ENCODE measurements at places on chromosomes 5 and 9.

- DNase-seq, result no peak
These were observed 19.5 kb upstream of the ALDH1B1 start for GRCh38 chr9:38372762-38373619.

GRCh38 chr9:6188466-6188865 lies 27.1 kb upstream of the IL33 start:
- DNase-seq, result no peak

GRCh38 chr5:169911448-169912212 lies 68.7 kb downstream of the INSYN2B start:
- DNase-seq, result no peak

GRCh38 chr9:122119166-122119521 lies 26.0 kb upstream of the TTLL11 start:
- no peak for DNase-seq

GRCh38 chr5:164497311-164498064 lies 992.1 kb downstream of the MAT2B start:
- no peak for DNase-seq

GRCh38 chr5:134555890-134556311 lies 30.4 kb downstream of the JADE2 start:
- peak; percentile 61 for DNase-seq

DNA sequence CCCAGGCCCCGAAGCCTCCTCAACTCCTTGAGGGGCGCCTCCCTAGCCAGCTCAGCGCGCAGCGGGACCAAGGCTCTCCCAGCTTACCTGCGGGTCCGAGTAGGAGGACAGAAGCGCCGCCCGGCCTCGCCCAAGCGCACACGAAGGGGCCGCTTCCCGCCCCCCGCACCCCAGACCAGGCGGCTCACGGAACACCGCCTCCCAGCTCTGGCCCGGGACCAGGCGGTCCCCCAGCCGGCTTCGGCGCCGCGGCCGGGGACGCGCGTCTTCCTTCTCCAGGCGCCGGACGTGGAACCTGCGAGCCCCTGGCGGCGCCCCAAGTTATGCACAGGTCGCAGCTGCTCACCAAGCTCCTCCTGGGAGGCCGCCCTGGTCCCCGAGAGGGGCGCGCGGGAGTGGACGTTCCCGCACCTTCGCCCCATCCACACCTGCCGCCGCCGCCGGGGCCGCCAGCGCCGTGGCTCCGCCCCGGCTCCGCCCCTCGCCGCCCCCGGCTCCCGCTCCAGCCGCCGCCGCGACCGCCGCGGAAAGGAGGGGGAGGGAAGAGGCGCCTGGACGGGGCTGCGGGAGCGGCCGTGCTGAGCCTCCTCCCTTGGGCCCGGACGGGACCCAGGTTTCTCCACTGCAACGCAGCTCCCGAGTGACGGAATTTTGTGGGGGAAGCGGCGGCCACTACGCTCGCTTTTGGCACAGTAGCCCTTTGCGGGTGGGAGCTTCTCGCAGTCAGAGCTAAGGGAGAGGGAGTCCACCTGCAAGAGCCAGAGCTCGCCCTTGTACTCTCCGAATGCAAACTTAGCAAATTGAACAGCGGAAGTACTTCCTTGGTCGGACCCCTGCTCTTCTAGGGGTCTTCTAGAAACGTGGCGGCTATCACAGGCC lies 77.5 kb upstream of the IFNE start:
- DNase-seq, result peak; percentile 17

GRCh38 chr9:96232164-96232538 lies 69.8 kb downstream of the HSD17B3 start:
- no peak for DNase-seq

GRCh38 chr9:114214686-114215414 lies 59.5 kb downstream of the COL27A1 start:
- no peak for DNase-seq

DNA sequence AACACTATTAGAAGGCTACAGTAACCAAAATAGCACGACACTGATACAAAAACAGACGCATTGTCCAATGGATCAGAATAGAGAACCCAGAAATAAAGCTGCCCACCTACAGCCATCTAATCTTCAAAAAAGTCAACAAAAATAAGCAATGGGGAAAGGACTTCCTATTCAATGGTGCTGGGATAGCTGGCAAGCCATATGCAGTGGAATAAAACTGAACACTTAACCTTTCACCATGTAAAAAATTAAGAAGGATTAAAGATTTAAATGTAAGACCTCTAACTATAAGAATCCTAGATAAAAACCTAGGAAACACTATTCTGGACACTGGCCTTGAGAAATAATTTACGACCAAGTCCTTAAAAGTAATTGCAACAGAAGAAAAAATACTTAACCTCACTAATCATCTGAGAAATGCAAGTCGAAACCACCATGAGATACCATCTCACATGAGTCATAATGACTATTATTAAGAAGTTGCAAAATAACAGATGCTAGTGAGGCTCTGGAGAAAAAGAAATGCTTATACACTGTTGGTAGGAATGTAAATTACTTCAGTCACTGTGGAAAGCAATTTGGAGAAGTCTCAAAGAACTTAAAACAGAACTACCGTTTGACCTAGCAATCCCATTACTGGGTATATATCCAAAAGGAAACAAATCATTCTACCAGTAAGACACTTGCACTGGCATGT lies 203.3 kb upstream of the CDH9 start:
- no peak for DNase-seq

DNA sequence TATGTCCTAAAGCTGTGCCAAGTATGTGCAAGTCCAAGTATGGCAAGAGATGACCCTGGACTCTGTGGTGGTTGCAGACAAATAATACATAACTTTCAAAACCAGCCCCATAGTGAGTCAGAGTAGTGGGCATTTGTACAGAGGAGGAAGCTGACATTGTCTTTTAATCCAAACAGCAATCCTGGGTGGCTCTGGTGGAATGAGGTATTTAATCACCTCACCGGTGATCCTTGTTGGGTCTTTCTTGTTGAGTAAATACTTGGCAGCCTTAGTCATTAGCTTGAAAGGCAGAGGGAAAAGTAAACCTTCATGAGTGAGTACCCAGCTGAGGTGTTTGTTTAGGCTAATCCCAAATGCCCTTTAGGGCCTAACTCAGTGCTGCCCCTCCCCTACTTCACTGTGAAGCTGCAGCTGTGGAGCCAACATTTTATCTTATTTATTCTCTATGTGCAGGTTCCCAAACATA lies 148.7 kb upstream of the SLC12A2 start:
- no peak for DNase-seq

DNA sequence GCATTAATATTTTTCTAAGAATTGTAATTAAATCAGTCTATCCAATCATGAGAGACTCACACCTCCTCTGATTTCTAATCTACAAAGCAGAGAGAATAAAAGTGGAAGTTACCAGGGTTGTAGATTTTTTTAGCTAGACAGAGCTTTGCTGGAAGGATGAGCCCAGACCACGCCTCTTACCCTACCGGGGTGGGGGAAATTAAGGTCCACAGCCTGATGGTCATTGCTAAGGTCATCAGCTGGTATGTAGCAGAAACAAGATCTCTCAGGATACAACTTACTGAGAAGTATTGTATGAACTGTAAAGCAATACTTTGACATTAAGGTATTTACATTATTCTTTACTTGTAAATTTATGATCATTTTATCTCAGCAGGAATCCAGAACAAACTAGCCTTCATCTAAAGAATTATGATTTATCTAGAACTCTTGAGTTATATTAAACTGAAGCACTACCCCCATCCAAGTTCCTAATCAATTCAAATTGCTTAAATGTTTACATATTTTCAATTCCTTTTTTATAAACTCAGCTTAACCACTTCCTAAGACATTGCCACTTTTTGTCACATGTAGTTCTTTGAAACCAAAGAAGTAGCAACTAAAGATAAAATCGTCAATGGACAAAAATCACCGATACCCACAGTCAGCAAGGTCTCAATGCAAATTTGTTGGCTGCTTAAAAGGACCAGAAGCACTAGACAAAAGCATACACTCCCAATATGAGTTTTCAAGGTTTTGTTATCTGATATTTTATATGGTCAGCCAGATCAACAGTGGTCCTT lies 225.8 kb upstream of the DAPK1 start:
- DNase-seq, result no peak

DNA sequence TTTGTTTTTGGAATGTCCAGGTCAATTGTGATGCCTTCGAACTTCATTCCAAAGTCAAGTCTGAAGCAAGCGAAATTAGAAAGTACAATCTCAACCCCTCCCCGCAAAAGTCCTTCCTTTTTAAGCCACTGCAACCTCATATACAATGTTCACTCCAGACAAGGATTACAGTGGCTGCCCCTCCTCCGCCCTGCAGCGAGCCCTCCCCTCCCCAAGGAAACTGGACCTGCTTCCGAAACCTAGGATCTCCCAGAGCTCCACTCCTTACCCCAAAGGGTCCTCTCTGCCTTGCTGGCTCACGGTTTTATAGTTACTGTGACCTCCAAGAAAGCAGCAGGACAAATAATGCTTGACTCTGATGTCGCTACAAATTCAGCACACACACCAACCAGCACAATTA lies 10.4 kb downstream of the LRRC14B start:
- DNase-seq, result no peak

Data from activated CD8-positive, alpha-beta memory T cell treated with anti-CD3 and anti-CD28 coated beads for 4 hours (primary cell).